ENCODE measurements at places on chromosomes 6 and 20. TPM values are rescaled to one million over a fixed set of nuclear protein-coding genes. Genes with fewer than 3 reads are reported as not detected.

Gene OR2B6
- not detected for total RNA-seq

Gene BANF2
- not detected for total RNA-seq

Gene RIPOR2
- under 0.01 TPM for total RNA-seq

Gene EPB41L2
- 78.5 TPM for total RNA-seq

Gene PLCB1
- 11.8 TPM for total RNA-seq

Gene MOG
- total RNA-seq, result not detected

Gene SLC26A8
- not detected for total RNA-seq

Gene TOMM6
- total RNA-seq, result 61.2 TPM

Gene SLA2
- not detected for total RNA-seq

Gene SCRT2
- total RNA-seq, result not detected

Gene BEND6
- total RNA-seq, result not detected

Gene AFDN
- 137 TPM for total RNA-seq

Gene FOXC1
- 5.8 TPM for total RNA-seq

Gene HLA-DOA
- total RNA-seq, result not detected

Gene CRISP3
- not detected for total RNA-seq

Gene AKAP12
- 250 TPM for total RNA-seq

Gene RRAGD
- 0.60 TPM for total RNA-seq

Gene CAGE1
- 0.20 TPM for total RNA-seq

Gene STXBP5
- total RNA-seq, result 13.3 TPM

Gene KIF25
- under 0.01 TPM for total RNA-seq

Gene PROKR2
- total RNA-seq, result not detected
